ENCODE measurements at places on chromosomes 4 and X.

DNA sequence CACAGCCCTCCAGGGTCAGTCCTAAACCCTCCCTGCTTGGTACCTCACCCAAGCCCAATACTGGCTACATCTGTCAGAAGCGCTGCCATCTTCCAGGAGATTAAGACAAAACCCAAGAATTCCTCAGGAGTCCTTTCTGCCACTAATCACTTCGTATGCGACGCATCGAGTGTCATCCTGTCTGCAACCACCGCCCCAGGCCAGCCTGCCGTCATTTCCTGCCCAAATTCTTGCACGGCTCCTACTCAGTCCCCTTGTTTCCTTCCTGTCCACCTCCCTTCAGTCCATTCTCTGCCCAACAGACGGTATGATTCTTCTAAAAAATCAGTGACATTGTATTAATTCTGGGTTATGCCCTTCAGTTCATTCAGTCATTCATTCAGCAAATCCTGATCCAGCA is 113.6 kb downstream of the NFKB1 start:
- DNase-seq: no peak

GRCh38 chr4:85084371-85085094 is 118.0 kb upstream of the WDFY3 start:
- peak; percentile 46 for DNase-seq

GRCh38 chrX:87078231-87078630 is 439.4 kb upstream of the KLHL4 start:
- no peak for DNase-seq

DNA sequence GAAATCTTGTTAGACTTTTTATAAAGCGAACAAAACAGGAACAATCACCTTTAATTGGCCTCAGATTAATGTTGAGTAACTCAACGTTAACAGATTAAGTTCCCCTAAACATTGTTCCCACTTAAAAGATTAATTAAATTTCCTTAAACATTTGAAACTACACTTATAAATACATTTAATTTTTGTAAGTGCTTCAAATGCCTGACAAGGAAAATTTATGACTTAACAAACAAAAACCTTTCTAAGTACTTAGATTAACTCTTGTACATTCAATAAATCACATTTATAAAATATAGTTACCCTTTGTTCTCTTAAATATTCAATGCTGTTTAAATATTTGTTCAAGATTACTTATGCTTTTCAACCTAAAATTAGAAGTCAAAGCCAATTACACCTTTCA is 39.4 kb upstream of the OCIAD2 start:
- no peak for DNase-seq

DNA sequence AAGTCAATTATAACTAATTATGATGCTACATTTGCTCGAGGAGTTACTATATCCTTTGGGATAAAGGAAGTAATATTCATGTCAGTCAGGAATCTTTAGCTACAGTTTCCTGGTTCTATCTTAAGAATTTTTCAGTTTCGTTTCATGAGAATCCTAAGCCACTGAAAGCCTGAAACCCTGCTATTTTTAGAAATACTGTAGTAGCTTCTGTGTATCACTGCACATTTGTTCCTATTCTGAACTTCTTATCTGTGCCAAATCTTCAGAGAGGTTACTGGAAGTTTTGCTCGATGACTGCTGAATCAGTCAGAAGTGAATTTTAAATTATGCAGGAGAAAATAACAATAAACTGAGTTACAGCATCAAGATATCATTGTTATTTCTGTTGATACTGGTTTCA is 249.2 kb downstream of the TENM3 start:
- peak; percentile 39 for DNase-seq

DNA sequence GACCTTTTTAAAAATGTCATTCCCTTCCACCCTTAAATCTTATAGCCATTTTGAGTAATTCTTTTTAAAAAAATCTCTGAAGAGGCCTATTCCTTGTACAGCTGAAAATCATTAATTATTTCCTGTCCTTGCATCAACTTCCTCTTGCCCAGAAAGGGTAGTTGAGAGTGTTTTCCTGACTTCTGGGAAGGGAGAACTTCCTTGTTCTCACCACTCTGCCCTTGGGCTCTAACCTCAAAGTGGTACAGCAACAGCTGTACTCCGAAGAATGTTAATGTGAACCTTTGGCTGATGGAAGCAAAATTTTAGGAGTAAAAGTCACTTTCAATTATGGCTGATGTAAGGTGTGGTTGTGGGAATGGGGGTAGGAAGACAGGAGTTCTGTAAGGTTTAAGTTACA is 15.1 kb upstream of the FABP2 start:
- DNase-seq: no peak

- DNase-seq: no peak
These were observed 6.1 kb upstream of the SMPX start for GRCh38 chrX:21764008-21764407.

GRCh38 chr4:47704693-47705325 is 133.1 kb downstream of the CORIN start:
- DNase-seq: no peak

DNA sequence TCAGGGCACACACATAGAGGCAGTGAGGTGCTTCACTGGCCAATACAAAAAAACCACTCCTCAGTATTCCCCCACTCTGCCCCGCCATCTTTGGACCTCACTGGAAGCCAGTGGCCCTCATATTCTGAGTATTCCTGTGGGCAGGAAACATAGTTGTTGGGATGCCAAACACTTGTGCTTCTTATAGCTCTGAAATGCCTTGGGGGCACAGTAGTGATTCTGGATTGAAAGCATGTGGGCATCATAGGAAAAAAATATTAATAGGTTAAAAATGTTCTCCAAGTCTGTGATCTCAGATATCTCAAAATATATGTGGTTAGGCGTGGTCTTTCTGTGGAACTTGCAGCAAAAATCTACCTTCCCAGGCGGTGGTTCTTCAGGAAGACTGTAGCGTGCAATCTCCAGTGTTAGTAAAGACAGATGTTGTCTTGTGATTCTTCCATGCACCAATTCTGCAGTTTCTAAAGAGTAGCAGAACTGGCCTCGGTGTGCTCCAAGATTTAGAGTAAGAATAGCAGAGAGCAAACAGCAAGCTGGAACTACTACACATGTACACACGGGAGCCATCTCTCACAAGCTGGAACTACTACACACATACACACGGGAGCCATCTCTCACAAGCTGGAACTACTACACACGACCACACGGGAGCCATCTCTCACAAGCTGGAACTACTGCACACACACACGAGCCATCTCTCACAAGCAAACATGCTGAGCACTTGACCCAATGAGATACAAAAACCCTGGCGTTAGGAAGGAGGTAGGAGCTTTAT is 8.0 kb upstream of the TENM3 start:
- DNase-seq: no peak

- no peak for DNase-seq
These were observed 80.1 kb upstream of the MAML3 start for GRCh38 chr4:140233791-140234696.
